ENCODE measurements at places on chromosomes 1 and 21.

GRCh38 chr1:155392898-155393411 is 72.3 kb downstream of the RUSC1 start:
- no peak for DNase-seq

DNA sequence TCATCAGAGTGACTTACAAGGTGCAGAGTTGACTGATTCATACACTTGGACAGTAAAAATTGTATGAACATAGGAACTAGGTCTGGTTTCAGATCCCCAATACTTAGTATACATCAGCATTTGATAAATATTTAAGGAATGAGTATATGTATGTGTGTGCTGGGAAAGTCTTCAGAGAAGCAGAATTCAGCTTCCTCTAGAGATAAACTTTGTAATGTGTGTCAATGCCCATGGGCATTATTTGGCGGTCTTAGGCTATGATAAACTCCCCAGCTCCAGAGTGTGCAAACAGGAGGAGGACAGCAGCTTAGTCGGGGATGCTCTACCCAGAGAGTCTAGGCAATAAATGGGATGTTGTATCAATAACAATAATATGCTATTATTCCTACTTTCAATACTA is 2.9 kb upstream of the CAMK1G start:
- DNase-seq = no peak

DNA sequence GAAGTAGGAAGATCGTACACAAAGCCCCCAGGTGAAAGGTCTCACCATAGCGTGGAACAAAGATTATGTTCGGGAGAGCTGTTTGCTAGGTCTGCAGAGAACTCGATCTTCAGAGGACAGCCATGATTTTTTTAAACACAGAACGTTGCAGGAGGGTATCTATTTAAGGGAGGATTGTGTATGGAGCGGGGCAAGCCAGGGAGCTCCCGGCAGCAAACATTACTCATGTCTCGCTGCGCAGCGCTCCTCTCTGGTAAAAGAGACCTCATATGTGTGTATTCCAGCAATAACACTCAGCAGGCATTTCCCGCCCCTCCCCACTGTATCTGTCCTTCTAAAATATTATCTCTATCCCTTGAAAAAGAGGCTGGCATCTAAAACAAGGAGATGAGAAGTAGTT is 2.7 kb downstream of the GLIS1 start:
- DNase-seq = no peak

DNA sequence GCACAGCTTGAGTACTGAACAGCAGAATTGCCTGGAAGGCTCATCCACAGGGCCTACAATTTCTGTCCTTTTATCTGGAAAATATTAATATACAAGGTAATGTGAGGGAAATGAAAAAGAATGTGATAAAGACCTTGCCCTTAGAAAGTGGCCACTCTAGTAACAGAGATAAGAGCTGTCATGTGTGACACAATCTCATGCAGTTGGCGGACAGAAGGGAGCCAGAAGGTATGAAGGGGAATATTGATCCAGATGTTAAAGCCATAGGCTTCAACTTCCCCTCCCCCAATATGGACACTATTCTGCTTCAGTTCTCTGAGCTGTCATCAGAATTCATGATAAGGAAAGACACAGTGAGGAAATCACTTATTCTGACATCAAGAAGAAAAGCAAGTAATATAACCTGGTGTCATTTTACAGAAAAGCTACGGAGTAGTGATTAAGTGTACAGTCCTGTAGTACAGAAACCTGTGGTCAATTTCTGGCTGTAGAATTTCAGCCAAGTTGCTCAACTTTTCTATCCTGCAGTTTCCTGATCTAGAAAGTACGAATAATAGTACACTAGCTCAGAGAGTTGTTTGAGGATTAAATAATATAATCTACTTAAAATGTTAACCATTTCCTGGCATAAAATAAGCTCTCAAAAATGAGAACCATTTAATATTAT is 572.1 kb downstream of the DPYD start:
- DNase-seq = no peak

DNA sequence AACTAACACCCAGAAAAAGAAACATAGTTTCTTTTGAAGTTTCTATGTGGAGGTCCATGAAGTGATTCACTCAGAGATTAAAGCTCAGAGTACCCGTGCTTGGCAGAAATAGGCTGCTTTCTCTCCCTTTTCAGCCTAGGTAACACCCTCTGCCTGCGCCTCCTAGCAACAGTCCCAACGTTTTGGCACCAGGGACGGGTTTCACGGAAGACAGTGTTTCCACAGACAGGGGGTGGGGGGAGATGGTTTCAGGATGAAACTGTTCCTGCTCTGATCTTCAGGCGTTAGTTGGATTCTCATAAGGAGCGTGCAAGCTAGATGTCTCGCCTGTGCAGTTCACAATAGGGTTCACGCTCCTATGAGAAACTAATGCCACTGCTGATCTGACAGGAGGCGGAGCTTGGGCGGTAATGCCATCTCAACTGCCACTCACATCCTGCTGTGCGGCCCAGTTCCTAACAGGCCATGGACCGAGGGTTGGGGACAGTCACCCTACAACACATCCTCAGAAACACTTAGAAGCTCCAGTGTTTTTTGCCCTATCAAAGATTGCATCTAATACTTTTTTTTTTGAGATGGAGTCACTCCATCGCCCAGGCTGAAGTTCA is 53.2 kb downstream of the CHML start:
- no peak for DNase-seq

DNA sequence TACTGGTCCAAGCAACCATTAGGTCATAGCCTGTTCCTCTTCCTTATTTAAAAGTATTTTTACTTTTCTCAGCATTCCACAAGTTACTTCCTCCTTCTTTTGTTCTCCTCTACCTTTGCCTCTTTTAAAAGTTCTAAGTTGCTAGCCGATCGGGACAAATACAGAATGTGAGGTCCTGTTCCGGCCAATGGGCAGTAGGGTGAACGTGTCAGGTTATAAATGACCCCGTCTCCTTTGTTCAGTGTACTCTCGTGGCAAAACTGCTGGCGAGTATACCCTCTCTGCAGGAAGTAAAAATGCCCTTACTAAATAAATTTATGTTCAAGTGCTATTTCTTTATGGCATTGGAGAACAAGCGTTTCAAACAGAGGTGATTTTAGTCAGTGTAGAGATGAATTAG is 2.5 kb downstream of the ADCY10 start:
- DNase-seq = no peak

DNA sequence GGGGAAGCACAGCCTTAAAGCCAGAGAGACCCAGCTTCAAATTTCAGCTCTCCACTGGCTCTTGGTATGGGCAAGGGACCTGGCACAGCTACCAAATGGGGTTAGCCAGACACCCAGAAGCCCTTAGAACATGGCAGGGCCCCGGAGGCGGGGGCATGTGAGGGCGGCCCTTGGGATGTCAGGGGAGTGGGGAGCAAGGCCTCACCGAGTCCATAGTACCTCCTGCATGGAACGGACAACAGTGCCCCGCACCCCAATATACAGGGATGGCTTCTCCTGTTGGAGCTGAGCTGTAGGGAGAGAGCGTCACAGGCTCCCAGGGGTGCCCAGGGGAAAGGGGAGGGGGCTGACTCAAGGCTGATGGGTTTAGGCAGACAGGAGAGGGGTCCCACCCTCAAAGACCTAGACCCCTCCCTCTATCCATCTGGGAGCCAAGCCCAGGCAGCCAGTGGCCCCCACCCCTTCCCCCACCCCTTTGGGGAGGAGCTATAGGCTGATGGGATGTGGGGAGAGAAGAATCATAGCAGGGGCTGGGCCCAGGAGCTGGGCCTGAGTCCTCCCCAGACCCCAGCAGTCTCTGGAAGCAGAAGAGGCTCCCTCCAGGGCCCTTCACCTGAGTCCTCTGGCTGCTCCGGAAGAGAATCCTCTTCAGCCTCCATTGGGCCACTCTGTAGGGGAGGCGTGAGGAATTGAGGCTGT is 16.5 kb downstream of the SPOCD1 start:
- no peak for DNase-seq

DNA sequence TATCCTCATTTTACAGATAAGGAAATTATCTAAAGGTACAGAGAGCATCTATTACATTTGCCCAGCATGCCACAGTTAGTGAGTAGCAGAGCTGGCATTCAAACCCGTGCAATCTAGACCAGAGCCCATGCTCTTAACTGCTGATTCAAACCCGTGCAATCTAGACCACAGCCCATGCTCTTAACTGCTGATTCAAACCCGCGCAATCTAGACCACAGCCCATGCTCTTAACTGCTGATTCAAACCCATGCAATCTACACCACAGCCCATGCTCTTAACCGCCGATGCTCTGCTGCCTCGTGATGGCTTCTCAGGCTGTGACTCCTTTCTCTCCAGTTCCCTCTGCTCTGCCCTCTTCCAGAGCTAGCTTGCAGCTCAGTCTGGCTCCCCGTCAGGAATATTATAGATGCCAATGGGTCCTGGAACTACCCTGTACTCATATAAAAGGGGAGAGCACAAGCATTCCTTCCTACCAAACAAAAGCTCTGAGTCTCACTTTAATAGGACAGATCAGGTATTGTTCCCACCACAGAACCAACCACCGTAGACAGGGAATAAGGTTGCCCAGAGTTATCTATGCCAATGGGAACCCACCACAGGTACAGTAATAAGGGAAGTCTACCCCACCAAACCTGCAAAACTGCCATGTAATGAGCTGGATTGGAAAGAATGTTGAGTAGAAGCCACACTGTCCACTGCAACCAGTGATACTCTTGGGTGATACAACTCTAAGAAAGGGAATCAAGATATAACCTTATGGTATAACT is 78.4 kb downstream of the SMYD3 start:
- no peak for DNase-seq

GRCh38 chr1:202568826-202569225 is 141.4 kb downstream of the SYT2 start:
- DNase-seq = no peak

GRCh38 chr1:147185432-147185831 is 13.2 kb upstream of the PRKAB2 start:
- no peak for DNase-seq

DNA sequence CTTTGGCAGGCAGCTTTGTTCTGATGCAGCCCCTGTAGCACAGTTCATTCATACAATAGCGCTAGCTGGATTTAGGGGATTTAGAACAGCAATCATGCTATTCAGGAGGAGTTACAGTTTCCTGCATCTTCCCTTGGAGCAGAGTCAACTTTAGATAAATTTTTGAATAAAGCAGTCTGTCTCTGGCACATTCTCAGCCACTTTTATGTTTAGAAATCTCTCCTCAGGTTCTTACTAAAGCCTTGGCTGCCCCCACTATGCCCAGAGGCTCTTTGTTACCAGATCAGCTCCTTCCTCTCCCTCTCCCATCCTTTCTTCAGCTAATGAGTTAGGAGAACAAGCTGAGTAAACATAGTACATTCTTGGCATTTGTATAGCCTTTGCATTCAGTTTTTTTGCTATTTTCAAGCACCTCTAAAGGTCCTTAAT is 17.0 kb upstream of the PIGC start:
- DNase-seq = no peak

- no peak for DNase-seq
These were observed 17.3 kb upstream of the TTLL10 start for GRCh38 chr1:1156140-1157032.

GRCh38 chr1:17615959-17616358 is 76.5 kb downstream of the ARHGEF10L start:
- DNase-seq = no peak

DNA sequence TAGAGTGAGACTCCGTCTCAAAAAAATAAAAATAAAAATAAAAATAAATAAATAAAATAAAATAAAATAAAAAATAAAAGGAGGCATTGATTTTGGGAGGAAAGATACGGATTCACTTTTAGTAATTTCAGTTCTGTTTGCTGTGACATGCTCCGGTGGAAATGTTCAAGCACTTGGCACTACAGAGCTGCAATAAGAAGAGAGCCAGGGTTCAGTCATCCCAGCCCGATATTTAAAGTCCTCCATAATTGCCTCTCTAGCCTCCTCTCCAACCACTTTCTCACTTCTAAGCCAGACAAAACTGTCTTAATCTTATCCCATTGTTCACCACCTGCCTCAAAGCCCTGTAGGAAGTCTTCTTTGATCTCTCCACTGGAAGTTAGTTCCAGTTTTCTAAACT is 55.0 kb upstream of the MACF1 start:
- DNase-seq = no peak

- no peak for DNase-seq
These were observed 18.6 kb upstream of the SLC45A3 start for GRCh38 chr1:205698921-205699320.

- no peak for DNase-seq
These were observed 14.5 kb downstream of the ASAP3 start for GRCh38 chr1:23469372-23469982.

- no peak for DNase-seq
These were observed 40.6 kb upstream of the MAP10 start for GRCh38 chr1:232764458-232765251.

DNA sequence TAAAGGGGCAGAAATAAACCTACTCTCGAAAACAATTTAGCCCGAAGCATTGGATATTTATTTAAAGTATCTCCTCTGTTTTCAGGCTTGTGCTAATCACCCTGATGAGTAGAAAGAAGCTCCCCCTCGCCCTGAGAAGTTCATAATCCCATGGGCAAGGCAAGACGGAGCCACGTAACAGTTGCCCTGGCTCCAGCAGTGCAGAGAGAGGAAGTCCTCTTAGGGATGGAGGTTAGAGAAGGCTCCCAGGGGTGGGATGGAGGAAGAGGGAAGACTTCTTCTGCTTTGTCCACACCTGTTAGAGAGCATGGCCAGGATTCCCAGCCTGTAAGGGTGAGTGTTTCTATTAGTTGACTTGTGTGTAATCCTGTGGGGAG is 3.4 kb upstream of the GPR25 start:
- no peak for DNase-seq

DNA sequence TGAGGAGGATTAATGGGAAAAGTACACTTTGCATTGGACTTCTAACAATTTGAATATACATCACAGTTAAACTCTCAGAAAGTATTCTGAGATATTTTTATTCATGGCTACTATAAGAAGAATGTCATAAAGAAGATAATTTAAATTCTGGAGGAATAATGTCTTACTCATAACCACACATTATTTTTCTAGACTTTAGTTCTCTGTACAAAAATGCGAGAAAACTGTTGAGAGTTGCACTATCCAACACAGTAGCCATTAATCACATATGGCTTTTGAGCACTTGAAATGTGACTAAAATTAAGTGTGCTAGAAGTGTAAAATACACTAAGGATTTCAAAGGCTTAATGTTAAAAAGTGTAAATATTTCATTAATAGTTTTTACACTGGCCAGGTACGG is 53.8 kb downstream of the CRB1 start:
- DNase-seq = no peak

DNA sequence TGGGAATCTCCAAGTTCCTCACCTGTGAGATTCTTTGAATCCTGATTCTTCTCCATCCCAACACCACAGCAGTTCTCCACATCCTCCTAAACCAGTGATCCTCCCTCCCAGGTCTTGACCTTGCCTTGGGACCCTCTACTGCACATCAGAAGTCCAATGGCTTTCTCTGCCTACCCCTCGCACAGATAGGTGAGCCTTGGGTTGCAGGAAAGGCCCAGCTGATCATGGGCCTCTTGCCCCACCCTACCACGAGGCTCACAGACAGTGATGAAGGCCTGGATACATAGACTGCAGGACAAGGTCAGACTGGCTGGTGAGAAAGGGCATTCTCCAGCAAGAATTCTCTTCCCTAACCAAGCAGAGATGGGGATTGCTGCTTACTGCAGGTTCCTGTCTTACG is 825 bp downstream of the FABP3 start:
- no peak for DNase-seq

- no peak for DNase-seq
These were observed 26.2 kb downstream of the SLC44A3 start for GRCh38 chr1:94846308-94846707.

Data from cortex of kidney (tissue), 1 donor.